ENCODE measurements at places on chromosomes 6 and 20. TPM values are rescaled to one million over a fixed set of nuclear protein-coding genes. Genes with fewer than 3 reads are reported as not detected.

The LPIN3 gene
- 0.76 TPM for total RNA-seq

The RAB22A gene
- total RNA-seq = 25.5 TPM

The TCFL5 gene
- 13.8 TPM for total RNA-seq

The CLVS2 gene
- total RNA-seq = not detected

The ERVFRD-1 gene
- not detected for total RNA-seq

The KIF6 gene
- 2.7 TPM for total RNA-seq

The EPHA7 gene
- total RNA-seq = not detected

The EDN1 gene
- total RNA-seq = 12.5 TPM

The PLA2G7 gene
- total RNA-seq = 0.57 TPM

The ULBP3 gene
- 10.5 TPM for total RNA-seq

The MAK gene
- total RNA-seq = 0.20 TPM
